ENCODE measurements at places on chromosomes 13 and 19.

DNA sequence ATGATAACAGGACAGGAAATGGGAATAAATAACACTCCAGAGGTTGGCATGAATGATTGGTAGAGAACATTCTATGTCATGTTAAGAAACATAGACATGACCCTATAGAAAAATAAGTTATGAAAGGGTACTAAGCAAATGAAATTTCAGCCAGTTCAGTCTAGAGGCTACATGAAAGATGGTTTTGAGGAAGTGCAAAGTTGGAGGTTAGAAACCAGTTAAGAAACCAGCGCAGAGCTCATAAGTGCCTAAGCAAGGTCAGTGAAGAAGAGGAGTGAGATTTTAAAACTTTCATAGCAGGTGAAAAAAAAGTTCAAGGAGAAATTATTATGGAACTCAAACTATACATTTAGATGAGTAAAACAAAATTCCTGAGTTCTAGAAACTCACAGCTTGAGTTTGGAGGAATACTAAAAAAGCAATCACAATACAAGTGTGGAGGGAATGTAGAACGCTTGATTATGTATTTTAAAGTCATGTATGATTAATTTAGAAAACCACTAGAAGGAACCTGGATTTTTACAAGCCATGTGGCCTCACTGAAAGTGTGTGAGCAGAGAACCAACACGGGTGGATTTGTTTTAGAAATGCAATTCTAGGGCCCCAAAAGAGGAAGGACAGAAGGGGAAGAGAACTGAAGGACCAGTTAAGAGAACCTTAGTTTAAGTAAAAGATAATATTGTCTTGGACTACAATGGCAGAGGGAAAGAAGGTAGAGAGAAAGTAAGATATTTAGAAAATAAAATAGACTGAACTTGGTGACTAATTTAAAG, 162.4 kb downstream of the PCDH20 start:
- DNase-seq: no peak

- no peak for DNase-seq
Measured at GRCh38 chr13:74389056-74389455, 254.9 kb upstream of the KLF12 start.

DNA sequence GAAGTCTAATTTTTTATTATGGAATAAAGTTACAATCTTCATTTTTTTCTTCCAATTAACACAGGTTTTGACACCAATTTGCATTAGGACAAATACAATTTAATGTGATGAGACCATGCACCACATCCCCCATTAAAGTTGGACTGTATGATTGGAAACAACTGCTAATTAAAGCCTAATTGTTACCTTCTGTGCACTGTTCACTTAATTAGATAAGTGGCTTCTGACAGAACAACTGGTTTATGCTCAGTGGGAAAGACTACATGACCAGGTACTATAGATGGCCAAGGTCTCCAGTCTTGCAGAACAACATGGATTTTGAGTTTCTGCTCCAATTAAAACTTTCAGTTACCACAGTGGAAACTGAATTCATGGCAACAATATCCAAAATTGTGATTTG, 198.1 kb downstream of the FGF14 start:
- DNase-seq: no peak

DNA sequence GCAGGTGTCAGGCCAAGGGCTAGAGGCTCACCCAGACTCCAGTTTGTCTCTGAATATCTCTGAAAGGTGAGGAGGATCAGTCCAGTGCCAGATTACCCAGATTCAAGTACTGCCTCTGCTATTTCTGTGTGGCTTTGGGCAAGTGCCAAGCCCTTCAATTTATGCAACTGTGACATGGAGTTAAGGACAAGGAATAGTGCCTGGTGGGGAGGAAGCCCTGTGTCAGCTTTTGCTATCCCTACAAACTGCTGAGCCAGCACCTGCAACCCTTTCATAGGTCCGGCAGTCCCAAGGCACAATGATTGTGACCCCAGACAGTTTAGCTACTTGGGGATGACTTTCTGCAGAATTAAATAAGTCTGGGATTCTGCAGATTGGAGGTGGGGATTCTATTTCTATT, 123.0 kb downstream of the KL start:
- DNase-seq: no peak

- no peak for DNase-seq
Measured at GRCh38 chr13:101535192-101535746, 82.8 kb downstream of the ITGBL1 start.

DNA sequence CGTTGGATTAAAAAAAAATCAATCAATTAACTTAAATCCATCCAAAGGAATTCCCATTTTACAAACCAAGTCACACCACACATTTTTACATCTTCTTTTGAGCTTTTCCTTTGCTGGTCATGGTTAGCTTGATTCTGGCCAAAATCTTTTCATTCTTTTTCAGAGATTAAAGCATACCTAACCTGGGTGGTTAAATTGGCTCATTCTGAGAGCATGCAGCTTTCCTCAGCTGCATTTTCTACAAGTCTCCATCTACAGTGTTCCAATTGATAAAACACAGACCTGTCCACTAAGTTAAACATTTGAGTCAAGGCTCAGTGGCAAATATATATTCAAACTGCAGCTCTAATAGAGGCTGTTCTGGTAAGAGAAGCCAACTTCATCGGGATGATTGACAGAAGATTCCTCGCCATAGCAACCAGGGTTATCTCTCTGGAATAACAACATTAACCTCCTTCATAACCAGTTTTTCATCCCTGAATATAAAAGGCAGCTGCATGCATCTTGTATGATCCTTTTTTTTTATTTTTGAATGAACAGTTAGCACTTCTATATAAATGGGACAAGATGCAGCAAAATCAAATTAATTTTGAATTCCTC, 106.2 kb downstream of the DNAJC15 start:
- DNase-seq: no peak

- no peak for DNase-seq
Measured at GRCh38 chr13:59358014-59358413, 805.7 kb downstream of the DIAPH3 start.

DNA sequence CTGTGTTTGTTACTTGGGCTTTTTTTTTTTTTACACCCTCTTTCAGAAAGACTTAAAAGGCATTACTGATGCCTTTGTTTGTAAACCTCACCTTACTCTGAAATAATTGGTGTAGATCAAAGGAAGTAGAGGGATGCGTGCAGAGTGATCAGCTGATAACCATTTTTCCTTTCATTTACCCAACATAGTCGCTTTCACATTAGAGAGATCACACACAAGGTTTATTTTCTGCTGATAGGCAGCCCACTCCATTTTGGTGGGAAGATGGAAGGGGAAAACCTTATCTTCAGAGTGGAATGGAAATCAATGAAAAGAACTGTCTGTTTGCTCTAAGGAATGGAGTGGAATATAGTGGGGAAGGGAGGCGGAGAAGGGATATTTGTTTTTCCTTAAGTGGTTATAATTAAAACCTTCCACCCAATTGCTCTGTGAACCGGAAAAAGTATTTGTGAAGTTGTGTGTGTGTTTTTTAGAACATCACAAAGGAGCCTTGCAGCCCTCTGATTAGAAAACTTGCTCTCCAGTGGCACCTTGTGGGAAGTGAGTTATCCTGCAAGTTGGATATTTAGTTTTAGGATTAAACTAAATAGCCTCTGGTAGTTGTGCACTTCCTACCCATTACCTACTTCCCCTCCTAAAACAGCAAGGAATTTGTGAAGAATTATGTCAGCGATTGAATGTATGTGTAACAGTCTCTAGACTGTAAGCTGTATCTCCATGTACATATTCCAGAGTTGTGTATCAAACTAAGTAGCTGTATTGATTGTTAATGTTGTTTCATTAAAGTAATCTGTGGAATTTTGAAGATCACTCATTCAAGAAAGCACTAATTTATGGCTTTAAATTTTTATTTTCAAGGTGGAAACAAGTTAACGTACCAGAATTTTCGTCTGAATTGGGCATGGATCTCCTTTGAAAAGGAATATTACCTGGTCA, 76.8 kb downstream of the FREM2 start:
- peak; percentile 3 for DNase-seq

DNA sequence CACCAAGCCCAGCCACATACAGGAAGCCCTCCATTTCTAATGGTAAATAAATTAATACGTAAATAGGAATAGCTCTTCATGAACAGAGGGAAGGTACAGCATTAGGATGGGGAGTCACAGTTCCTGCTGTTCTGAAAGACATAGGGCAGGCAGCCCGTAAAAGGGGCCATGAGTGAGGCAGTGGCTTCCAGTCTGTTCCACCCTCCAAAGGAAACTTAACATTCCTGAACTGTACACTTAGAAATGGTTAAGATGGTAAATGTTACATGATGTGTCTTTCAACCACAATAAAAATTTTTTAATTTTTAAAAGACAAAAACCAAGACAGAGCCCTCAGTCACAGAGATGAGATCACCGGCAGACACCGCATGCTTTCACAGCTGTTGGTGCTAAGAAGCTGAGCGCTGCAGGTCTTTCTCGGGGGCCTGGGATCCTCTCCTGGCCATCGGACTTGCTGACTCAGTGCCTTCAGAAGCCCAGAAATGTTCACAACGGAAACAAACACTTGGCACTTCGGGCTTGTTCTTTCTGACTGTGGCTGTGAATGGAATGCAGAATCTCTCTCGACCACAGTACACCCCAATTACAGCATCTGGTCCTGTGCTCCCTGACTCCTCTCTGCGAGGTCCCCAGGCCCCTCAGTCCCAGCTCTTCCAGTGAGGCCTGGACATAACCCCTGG, 36.4 kb downstream of the EPS15L1 start:
- no peak for DNase-seq

DNA sequence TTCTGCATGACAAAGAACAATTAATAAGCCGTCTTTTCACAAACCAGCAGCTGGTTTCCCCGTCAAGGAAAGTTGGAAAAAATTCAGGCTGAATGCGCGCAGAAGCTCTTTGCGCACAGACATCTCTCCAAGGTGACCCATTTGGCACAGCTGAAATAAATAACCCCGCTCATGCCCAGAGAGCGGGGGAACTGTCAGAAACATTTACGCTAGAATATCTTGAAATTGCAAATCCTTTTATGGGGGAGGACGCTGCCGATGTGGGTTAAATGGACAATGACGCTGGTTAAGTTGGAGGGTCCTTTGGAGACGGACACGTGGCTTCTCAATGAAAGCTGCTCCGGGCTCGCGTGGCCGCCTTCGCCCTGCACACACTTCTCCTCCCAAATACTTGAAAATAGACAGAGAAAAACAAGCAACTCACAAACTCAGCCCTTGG, 30.6 kb downstream of the GSX1 start:
- DNase-seq: no peak

- peak; percentile 74 for DNase-seq
Measured at GRCh38 chr19:8592231-8593009, 15.2 kb upstream of the MYO1F start.

- no peak for DNase-seq
Measured at GRCh38 chr13:28056426-28056825, 44.0 kb downstream of the FLT3 start.

DNA sequence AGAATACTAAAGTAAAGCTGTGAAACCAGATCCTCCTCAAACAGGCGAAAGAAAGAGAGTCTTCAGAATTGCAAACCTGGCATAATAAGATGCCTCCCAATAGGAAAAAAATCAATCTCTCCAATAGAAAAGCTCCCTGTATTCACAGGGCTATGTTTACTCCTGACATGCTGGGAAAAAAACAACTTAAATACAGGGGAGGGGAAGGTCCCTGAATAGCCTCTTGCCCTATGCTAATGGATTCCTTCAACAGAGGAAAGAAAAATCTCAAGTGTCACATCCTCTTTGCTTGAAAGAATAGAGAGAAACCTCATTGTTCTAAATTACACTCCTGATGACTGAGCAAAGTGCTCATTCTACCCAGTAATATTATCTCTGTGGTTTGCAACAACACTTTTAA, 1271.1 kb upstream of the PRR20A start:
- DNase-seq: no peak

- DNase-seq: no peak
Measured at GRCh38 chr13:26887594-26887993, 127.0 kb upstream of the GPR12 start.

GRCh38 chr13:43528992-43529391, 257.8 kb downstream of the ENOX1 start:
- DNase-seq: no peak

- DNase-seq: no peak
Measured at GRCh38 chr13:105202354-105202753, 1333.1 kb downstream of the EFNB2 start.

- no peak for DNase-seq
Measured at GRCh38 chr19:2064788-2065524, 13.9 kb upstream of the MKNK2 start.

- no peak for DNase-seq
Measured at GRCh38 chr19:52584736-52585440, 14.8 kb downstream of the ZNF701 start.

GRCh38 chr13:25429466-25429865, 57.7 kb downstream of the ATP8A2 start:
- DNase-seq: no peak

GRCh38 chr13:33351319-33351718, 65.8 kb upstream of the STARD13 start:
- DNase-seq: no peak

- DNase-seq: no peak
Measured at GRCh38 chr13:87497426-87497825, 173.7 kb upstream of the SLITRK5 start.

DNA sequence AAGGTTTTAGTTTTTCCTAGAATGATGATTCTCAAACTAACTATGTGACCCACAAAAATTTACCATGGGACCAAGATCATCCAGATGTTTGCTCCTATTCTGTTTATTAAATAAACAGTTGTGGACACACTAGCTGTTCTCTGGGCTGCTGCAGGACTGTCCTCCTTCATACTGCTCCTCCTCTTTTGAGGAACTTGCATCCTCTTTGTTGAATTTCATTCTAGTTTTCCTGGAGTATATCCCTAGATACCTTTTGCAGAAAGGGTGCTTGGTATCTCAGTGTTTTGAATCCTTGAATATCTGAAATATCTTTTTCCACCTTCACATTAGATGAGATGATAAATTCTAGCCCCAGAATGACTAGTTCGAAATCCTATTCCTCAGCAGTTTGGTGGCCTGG, 24.1 kb downstream of the VASP start:
- DNase-seq: no peak

GRCh38 chr19:40612831-40613689, 11.9 kb downstream of the LTBP4 start:
- DNase-seq: peak; percentile 80

GRCh38 chr19:11881151-11881800, 6.3 kb upstream of the ZNF69 start:
- peak; percentile 50 for DNase-seq

GRCh38 chr13:27482983-27483382, 32.6 kb upstream of the MTIF3 start:
- DNase-seq: no peak

DNA sequence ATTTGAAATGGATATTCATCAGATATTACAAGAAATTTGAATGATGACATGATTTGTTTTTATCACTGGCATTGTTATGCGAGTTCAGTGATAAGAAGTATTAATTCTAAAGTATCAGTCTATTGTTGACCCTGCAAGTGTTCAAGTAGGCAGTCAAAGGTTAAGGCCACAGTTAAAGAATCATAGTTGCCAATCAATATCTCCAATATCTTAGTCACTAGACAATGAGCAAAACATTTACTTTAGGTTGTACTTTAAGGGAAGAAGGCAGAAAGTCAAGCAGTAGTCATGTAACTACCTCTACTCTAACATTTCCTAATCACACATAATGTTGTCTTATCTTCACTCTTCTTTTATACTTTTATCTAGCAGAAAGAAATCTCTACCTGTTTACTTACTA, 709.8 kb downstream of the PCDH17 start:
- no peak for DNase-seq

All from activated CD4-positive, alpha-beta T cell treated with anti-CD3 and anti-CD28 coated beads, Interleukin-10, Interleukin-2, amounts not matched to agents 100 ng/mL and 50 ng/mL, durations not matched to agents 16 hours and 8 hours (primary cell).